Activated CD4-positive, alpha-beta memory T cell treated with anti-CD3 and anti-CD28 coated beads, Interleukin-2, amount 10 ng/mL, durations not matched to agents 7 days and 5 days (primary cell): ENCODE measurements at places on chromosomes 13 and 19. TPM values are rescaled to one million over a fixed set of nuclear protein-coding genes. Genes with fewer than 3 reads are reported as not detected.

COMP gene
- total RNA-seq, result not detected

ETFB gene
- total RNA-seq, result 126 TPM

PLVAP gene
- not detected for total RNA-seq

GRCh38 chr13:114005206-114005724 lies 31.4 kb upstream of the C13orf46 start:
- DNase-seq, result no peak

DNA sequence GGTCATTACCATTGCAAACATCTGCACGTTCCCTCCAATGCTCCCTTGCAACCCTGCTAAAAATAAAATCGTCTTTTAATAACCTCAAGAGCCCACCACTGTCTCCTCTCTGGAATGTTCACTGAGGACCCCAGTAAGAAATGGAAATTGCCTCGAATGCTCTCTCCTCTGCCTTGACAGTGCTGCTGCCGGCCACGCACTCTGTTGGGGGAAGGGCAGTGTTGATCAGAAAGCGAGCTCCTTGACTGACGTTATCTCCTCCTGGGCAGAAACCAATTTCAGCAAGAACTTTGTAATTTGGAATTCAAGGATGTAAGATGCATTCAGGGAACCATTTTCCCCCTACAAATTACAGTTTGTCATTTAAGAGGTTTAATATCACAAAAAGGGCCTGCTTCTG lies 718.5 kb downstream of the UQCRFS1 start:
- no peak for DNase-seq
